ENCODE measurements at places on chromosomes 5 and 9.

- DNase-seq: no peak
Observed at GRCh38 chr5:33841891-33842290, 49.9 kb downstream of the ADAMTS12 start.

GRCh38 chr5:95411474-95411873, 20.3 kb downstream of the FAM81B start:
- DNase-seq: no peak

DNA sequence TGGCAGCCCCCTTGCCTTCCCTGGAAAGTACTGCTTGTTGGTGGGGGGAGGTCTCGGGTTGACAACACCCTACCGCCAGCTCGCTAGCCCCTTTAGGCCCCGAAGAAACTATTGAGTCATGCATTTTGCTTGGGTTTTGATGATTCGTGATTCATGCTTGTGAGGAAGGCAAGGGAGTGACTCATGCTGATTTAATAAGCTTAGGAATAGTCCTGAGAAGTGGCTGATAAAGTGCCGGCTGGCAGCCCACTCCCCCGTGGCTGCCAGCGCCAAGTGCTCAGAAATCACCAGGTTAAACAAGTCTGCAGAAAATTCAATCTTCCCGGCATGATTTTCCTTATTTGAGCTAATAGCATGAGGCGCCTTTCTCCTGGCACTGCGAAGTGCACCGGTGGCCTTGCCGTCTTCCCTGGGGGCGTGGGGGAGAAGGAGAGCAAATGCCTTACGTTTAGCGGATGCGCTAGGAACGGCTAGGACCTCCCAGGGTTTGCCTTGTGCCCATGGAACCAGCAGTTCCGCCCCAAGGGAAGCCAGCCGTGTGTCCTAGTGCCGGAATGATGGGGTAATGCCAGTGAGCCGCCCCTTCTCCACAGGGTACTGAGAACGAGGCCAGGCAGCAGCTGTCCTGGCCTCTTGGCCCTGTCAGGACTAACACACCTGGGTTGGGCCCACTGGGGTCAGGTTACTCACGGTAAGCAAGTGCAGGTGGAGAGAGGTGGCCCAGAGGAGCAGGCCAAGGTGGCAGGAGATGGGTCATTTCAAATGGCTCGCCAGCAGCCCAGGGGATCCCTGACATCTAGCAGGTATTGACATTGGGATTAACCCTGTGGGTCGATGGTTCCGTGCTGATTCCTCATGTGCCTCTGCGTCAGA, 151.9 kb downstream of the MACROH2A1 start:
- DNase-seq: no peak

DNA sequence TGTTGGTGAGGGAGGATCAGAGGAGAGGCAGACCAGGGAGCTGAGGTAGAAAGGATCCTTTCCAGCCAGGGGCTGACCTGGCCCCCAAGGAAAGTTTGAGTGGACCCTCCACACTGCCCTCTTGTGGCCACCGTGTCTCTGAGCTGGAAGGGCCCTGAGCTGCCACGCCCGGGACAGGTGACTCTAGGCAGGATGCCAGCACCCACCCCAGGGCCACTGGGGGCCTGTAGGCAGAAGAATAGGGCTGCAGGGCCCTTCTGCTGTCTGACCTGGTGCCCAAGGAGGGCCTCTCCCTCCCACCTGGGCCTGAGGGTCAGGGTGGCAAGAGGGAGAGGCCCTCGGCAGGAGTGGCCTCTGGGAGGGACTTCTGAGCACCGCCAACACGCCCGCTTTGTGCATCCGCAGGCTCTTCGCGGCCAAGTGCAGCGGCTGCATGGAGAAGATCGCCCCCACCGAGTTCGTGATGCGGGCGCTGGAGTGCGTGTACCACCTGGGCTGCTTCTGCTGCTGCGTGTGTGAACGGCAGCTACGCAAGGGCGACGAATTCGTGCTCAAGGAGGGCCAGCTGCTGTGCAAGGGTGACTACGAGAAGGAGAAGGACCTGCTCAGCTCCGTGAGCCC, 76.8 kb downstream of the LMX1B start:
- DNase-seq: no peak

DNA sequence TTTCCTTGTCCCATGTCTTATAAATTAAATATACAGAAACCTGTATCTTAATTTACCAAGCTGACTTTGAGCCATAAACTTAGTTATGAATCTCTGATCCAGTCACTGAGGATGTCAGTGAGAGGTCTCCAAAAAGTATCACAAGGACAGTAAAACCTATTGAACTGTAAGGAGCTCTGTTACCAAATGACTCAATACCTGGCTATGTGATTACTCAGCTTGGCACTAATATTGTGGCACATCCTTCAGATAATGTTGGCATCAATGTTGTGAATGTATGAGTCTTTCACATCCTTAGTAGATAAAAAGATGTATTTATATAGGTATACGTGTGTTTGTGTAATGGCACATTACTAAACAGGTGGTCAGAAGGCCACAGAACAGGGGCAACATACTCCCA, 18.0 kb upstream of the CAPSL start:
- DNase-seq: no peak

DNA sequence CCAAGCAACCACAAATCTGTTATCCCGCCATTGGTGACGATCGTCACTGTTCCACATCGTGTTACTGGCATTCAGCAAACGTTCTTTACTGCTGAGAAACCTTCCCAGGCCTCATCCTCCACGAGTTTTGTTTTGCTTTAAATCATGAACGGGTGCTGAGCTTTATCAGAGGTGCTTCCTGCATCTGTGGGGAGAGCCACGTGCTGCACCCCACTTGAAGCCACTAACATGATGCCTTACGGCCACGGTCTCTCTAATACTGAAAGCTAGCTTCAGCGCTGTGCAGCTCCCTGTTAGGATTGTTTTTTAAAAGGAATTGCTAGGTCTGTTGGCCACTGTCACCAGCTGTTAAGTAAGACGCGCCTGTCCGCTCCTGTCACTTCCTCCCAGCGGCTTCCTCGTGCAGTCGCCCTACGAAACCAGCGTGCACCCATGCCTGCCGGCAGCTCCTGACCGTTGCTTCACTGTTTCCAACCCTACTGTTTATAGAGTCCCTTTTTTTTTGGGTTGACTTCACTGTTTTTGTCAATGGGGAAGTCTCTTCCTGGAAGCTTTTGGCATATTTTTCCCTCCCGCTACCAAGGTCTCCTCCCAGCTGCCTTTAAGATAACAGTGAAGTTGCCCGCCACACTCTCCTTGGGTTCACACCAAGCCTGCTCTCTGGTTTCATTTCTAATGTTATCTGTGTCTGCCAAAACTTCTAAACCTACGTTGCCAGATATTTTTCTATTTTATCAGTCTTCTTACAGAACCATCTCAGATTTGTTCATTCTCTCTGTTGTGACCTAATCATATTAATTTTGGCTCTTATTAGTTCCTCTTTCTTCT, 20.3 kb downstream of the LPCAT1 start:
- no peak for DNase-seq

DNA sequence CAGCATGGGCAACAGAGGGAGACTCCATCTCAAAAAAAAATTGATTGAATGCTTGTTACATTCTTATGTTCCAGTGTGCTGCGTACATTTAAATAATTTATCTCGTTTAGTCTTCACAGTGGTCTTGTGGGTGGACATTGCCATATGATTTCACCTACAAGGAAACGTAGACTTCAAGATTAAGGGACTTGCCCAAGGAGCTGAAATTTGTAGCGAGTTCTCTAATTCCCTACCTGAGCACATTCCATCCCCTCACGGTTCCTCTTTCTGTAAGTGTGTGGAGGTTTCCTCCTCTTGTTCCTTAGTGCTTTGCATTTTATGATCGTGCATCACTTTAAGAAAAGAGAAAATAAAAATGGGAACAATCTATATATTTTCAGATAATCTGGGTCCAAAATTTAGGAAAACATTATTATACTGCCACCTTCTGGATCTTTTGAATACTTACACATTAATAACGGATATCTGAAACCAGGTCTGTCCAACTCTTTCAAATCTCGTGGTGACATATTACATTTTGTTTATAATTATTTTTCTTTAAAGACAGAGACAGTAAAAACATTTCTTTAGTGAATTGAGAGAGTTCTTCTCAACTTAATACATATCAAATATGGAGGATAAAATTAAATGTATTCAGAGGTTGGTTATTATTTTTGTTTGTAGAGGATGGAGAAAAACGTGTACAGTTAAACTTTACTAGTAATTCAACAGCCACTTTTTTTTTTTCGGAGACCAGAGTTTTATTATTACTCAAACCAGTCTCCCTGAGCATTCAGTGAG, 29.9 kb upstream of the C7 start:
- DNase-seq: no peak

DNA sequence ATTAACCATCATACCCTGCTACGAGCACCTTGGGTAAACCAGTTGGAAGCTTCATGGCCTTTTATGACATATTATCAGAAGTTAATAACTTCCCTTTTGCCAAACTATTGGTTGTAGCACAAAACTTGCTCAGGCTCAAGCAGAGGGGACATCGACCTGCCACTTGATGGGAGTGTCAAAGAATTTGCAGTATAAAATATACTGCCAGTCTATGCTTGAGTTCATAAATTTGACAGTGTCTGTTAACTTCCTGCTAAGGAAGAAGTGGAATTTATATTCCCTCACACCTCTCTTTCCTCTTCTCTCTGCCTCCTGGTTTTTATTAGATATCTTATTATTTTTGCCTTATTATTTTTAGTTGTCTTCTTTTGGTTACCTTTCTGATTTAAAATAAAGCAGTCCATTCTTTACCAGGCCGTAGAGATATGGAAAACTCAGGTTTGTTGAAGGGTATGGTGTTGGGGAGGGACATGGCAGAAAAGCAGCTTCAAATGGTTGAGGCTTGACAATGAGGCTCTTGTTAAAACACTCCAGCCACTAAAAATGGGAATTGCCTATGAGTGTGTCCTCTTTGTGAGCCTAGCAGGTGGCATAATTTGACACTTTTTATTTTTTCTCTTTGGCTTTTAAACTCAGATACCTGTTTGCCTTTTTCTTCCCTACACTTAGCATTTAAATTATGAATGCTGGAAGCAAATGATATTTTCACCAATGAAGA, 298.0 kb downstream of the DOCK8 start:
- DNase-seq: no peak

DNA sequence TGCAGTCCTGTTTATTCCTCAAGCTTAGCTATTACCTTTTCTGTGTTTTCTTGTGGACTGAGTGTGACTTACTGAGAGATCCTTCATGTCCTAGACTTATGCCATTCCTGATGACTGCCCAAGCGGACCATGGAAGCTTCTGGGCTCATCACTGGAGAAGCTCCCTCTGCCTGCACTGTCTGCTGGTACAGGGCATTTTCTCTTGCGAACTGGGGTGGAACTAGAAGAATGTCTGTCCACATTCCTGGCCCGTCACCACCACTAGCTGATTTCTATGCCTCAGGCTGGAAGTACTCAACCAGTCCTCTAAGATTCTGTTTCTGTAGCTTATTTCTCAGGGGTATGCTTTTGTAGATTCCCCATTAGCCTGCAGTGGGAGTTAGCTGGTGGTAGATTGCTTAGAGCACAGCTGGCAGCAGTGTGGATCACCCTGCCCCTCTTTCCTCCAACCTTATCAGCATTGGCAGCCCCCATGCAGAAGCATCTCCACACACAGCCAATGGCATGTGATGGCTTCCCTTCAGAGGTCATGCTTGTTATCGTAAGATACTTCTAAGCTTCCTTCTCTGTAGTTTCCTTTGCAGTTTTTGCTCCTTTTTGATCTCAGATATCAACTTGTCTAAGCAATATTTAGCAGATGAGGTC, 12.4 kb downstream of the SLC36A1 start:
- no peak for DNase-seq

- DNase-seq: no peak
Observed at GRCh38 chr9:36935768-36936497, 98.1 kb downstream of the PAX5 start.

- DNase-seq: no peak
Observed at GRCh38 chr9:38257626-38258215, 134.8 kb upstream of the ALDH1B1 start.

DNA sequence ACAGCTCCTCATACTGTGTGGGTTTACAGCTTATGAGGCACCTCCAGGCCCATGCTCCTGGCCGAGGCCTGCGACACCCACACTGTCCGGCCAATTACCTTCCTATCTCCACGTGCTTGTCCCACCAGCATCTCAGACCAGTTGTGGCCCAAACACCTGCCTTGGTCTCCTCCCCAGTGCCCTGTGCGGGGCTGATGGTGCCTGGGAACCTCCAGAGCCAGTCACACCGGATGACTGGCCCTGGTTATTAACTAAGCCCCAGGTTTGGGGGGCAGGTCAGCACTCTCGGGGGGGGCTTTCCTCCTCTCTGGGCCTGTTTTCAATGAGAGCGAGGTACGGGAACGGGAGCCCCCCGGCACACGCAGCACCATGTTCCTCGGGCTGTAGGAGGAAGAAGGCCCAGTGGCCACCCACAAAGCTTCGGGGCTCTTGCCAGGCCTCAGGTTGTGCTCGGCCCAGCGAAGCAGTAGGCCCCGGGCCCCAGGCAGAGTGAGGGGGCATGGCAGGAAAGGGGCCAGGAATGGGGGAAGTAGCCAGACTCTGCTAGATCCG, 76.0 kb upstream of the PHYKPL start:
- no peak for DNase-seq

DNA sequence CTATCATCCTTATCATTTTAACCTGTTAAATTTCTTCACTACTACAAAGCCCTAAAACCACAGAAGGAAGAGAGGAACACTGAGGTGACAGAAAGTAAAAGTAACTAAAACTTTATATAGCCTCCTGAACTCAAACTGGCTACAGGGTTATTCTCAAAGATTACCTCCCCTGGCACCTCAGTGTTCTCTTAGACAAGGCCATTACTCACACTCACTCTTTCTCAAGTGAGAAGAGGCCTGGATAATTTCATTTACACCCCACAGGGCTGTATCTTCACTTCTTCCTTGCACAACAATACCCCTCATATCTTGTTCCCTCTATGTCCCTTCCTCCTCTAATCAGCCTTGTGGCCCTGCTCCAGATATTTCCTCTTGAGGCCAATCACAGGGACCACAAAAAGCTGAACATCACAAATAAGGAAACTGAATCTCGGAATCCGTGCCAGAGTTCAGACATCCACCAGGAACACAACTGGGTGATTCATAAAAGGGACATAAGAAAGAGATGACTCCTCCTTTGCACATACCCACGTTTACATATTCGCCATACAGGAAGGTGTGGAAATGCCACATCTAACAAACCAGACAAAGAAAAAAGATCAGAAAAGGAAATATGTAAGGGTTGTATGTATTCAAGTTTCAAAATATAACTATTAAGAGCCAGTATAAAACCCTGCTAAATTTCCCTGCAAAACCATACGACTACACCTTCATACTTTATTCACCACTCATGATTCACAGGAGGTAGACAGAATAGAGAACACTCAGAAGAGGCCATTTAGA, 1.7 kb upstream of the KLHL3 start:
- DNase-seq: no peak

DNA sequence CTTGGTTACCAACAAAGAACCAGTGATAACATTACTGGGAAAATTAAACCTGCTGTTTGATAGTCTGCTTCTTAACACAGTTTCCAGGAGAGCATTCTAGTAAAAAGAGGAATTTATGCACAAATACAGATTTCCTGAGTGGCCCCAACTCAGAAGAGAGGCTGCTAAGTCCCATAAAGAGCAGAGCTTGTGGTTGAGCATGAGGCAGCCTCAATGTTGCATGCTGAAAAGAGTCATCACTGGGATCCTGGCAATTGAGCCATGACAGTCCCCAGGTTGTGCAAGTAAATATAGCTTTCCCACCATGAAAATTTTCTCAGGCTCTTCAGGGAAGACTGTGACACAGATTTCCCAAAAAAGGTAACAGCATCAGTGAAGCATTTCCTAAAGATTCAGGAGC, 47.5 kb upstream of the ADRB2 start:
- no peak for DNase-seq

Data from iPS DF 19.7 (cell line).